ENCODE measurements at places on chromosomes 11 and 22.
A peak's percentile ranks its signal among the peaks of the same experiment; 100 is the strongest.

- DNase-seq = no peak
Observed at GRCh38 chr22:46091277-46091977, 58.9 kb upstream of the PPARA start.

DNA sequence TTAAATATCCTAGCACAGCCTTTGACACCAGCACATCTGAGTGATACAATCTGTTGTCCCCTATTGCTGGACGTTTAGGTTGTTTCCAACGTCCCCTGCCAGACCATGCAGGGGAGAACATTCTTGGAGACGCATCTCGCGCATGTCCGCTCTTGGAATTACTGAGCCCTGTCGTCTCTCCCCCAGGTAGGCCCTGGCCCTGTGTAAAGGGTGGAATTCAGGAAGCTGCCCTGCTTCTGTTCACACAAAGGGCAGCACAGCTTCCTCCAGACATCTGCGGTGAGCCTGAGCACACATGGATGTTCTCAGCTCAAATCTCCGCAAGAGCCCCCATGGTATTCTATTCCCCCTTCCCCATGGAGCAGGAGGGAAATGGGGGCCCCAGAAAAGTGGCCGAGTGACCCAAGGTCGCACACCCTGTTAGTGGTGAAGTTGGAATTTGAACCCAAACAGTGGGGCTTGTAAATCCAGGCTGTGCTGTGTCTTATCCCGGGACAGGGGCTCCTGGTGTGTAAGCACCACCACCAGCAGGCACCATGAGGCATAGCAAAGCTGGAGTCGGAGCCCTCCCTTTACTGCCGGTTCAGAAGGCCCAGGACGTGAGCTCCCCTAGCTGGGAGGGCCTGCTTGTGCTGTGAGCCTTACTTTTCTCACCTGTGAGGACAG is 5.0 kb upstream of the FGF19 start:
- DNase-seq = no peak

DNA sequence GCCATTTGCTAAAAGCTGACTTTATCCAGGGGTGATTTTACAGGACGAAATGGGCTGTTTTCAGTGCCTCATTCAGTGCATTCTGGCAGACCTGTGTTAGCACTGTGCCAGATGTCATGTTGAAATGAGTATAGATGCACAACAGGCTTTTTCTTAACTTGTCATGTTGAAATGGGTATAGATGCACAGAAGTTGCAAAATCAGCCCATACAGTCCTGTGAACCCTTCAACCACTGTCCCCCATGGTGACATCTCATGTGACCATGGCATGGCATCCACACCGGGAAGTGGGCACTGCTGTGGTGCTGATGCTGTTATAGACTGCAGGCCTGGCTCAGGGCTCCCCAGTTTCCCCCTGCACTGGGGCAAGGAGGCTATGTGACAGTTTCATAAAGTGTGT is 2.5 kb downstream of the TALDO1 start:
- no peak for DNase-seq

- DNase-seq = no peak
Observed at GRCh38 chr22:36653316-36653715, 50.2 kb downstream of the CACNG2 start.

- DNase-seq = no peak
Observed at GRCh38 chr22:41302021-41302767, 869 bp downstream of the ZC3H7B start.

DNA sequence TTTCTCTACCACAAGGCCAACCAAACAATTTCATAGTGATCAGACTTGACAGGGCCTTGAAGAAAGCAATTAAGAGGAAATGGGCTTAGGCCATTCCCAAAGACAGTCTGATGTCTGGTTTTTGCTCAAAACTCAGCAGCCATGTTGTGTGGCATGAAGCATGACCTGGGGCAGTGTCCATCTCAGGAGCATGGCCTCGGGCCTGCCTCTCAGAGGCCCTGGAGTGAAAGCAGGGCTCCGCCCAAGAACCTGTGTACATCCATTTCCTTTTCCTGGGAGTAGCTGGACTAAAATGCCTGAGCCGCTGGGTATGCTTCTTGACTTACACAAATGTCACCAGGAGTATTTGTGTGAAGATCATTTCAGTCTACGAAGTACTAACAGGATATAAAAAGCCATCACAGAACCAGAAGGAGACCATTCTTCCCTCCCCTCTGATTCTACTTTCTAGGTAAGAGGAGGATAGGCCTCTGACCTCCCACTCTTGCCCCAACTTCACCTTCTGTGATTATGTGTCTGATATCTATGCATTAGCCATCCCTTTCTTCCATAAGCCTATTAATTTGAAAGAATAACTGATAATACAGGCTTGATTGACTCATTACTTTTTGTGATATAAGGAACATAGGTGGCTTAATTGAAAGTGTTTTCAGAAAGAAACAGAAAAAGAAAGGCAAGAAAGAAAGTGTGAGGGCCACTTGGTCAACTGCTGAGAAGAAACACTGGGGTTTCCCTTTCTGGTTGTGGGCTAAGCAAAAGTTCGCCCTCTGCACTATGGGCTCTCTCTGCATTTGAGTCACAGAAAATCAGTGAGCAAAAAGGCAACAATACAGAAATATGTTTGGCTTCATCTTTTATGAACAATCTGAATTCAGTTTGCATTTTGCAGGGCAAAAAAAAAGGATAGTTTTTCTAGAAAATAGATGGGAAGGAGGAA is 188.6 kb upstream of the MTMR2 start:
- DNase-seq = no peak

- no peak for DNase-seq
Observed at GRCh38 chr22:28951969-28952521, 68.7 kb downstream of the ZNRF3 start.

GRCh38 chr11:96763244-96763643 is 373.4 kb downstream of the JRKL start:
- no peak for DNase-seq

DNA sequence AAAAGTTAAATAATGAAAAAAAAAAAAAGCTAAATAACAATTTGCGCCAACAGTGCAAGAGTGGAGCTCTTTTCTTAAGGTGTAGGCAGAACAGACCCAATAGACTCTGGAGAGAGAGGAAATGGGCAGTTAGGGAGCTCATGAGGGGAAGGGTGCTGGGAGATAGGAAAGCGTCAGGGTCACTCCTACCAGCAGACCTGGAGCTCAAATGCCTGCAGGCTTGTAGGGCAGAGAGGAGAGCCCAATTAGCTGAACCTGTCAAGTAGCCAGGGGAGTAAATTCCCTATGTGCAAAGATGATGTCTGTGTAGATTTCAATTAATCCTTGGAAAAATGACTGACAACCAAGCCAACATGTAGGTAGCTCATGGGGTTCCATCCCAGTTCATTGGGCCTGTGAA is 73.0 kb downstream of the RAB30 start:
- DNase-seq = no peak

DNA sequence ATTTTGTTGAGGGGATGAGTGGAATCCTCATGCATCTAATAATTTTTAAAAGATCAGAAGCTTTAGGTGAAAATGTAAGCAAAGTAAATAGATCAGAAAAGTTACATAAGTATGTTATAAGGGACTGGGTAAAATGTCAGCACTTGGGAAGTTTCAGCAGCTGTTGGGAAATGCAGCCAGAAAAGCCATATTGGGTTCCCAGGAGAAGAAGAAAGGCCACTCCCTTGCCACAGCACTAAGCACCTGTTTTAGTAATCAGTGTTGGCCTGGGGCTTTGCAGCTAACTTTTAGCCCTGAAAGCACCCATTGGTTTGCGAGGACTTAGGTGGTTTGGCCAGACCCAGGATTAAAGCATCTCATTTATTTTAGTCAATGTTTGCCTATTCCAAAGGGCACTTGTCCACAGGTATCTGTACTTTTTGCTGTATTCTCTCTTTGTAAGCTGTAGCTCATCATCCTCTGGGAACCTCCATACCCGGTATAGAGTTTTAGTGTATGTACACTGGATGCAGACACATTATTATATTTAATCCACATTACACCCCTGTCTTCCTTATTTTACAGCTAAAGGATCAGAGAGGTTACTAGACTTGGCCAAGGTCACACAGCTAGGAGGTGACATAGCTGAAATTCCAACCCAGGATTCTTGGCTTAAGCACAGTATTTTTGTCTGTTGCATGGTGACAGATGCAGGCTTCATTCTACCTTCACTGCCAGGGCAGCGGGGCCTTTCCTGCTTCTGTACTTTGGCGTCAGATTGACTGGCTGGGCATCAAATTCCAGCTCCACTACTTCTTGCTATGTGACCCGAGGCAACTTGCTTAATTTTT is 127.7 kb upstream of the SESN3 start:
- no peak for DNase-seq

DNA sequence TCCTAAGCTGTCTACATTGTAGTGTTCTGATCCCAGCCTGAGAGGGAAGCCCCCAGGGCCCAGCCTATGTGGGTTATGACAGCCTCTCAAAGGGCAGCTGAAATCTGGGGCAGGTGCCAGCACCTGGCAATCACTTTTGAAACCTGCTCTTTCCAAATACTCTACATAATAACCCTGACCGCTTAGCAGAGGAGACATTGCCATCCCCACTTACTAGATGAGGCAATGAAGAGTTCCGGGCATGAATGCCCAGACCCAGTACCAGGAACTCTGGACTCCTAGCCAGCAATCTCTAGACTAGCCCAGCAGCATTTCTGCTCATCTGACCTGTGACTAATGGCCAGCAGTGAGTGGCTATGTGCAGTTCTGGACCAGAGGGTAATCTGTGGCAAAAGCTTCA is 412.4 kb upstream of the CADM1 start:
- no peak for DNase-seq

- peak; percentile 79 for DNase-seq
Observed at GRCh38 chr22:43388420-43388851, 23.4 kb upstream of the MPPED1 start.

DNA sequence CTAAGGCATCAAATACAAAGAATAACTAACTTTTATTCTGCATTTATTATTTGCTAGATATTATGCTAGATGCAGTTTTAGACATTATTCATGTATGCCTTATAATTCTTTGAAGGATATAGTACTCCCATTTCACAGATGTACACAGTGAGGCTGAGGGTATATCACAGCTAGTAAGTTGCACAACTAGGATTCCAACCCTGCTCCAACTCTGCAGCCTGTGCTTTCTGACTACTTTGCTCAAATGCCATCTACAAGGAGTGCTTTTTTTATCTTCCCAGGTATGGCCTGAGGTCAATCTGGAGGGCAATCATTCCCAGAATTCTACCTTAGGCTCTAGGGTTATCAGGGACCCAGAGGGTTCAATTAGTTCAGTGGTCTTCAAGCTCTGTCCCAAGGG is 28.4 kb downstream of the NUP160 start:
- DNase-seq = no peak

DNA sequence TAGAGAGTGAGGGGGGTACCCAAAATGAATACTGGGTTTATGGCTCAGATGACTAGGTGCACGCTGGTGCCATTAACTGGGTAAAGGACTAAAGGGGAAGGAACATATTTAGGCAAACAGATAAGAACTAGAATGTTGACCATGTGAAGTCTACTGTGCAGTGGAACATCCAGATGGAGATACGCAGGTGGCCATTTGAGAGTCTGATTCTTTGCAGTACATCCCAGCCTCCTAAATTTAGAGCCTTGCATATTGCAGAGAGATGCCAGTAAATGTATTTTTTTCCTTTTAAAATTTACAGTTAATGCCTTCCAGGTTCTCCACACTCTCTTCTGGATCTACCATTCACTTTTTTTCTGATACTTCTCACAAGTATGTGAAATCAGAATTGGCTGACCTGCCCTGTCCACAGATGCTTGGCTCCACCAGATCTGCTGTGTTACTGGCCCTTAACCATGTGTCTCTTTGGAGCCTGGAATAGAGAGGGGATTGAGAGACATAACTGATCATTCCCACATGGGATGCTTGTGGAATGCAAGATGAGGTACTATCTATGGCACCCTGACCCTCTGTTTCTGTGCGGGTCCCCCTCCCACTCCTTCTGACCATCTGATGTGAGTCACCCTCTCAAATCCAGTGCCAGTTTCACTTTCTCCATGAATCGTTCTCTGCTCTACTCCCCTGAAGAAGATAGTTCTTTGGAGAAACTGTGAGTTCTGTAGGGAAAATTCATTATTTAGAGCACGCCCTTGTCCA is 77.0 kb upstream of the NCAM1 start:
- no peak for DNase-seq

Measured in CD4-positive, alpha-beta T cell (primary cell).